ENCODE measurements at places on chromosomes 5 and 9.

DNA sequence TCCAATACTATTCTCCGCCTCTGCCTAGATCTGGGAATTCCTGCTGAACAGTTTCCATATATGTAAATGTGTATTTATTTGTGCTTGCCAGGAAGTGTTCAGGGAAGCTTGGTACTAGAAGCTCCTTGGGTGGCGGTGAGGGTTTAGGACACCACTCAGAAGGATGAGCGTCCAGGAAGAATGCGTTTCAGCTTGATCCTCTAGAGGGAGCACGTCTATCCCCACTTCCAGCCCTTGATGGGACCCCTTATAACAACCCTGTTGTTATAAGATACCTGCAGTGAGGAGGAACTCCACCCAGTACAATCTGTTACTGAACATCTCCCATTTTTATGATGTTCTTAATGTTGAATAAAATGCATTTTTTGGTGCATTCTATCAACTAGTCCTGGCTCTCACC is 88.9 kb downstream of the CYFIP2 start:
- no peak for DNase-seq

- no peak for DNase-seq
These were observed 71.9 kb upstream of the SPATA31E1 start for GRCh38 chr9:87810679-87811178.

- DNase-seq: peak; percentile 80
These were observed 427 bp downstream of the SERINC5 start for GRCh38 chr5:80255431-80255810.

- DNase-seq: no peak
These were observed 83.0 kb downstream of the STK10 start for GRCh38 chr5:172104801-172105701.

DNA sequence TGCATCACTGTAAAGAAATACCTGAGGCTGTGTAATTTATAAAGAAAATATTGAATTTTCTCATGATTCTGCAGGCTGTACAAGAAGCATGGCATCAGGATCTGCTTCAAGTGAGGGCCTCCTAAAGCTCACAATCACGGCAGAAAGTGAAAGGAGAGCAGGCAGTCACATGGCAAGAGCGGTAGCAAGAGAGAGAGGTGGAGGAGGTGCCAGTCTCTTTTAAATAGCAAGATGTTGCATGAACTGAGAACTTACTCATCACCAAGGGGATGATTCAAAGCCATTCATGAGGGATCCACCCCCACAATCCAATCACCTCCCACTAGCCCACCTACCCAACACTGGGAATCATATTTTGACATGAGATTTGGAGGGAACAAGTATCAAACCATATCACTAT is 184.5 kb upstream of the PAPPA start:
- DNase-seq: no peak

- no peak for DNase-seq
These were observed 43.4 kb downstream of the ANGPTL2 start for GRCh38 chr9:127078988-127079387.

DNA sequence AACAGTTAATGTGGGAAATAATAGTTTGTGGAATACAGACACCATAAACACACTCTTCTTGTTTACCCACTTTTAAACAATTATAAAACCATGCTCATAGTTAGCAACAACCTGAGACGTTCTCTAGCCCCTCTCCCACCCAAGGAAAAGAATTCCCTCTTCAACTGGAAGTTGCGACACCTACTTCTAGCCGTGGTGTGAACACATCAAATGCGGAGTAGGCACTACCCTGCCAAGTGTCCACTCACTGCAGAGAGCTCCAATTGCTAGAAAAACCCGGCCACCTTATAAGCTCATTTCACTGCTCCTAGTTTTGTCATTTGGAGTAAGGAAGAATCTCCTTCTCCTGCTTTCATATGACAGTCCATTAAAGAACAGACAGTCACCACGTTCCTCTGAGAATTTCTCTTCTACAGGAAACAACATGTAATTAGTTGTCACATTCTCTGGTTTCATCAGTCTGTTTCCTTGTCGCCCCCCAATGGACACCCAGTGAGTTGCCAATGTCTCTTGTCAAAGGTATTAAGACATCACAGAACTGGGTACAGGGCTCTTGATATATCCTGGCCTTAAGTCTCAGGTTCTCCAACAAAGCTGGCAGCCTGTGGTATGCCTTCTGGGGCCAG is 47.3 kb downstream of the PRLR start:
- DNase-seq: no peak

GRCh38 chr9:126822278-126822677 is 17.4 kb downstream of the ZBTB43 start:
- no peak for DNase-seq

DNA sequence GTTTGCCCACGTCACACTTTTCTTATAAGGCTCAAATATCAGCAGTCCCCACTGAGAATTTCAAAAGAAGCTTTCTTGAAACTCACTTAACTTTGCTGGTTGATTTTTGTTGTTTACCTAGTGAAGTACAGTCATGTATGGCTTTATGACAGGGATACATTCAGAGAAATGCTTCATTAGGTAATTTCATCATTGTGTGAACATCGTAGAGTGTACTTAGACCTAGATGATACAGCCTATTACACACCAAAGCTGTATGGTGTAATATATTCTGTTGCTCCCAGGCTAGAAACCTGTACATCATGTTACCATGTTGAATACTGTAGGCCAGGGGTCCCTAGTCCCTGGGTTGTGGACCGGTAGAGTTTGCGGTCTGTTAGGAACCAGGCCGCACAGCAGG is 177.0 kb downstream of the ARRDC3 start:
- no peak for DNase-seq

DNA sequence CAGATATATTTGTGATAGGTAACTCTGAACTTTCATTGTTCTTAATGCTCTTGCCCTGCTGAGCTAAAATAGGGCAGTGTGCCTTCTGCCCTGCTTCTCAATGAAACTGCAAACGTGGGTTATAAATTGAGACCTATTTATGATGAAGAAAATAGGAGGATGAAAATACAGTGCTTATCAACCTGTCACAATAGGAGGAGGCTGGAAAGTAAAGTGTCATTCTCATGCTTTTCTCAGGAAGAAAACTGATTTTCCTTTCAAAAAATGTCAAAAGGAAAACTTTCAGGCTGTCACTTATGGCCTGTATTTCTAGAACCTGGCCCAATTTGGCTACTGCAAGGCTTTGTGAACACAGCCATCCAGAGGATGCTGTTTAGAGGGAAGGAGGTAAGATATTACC is 130.3 kb upstream of the TUSC1 start:
- no peak for DNase-seq

GRCh38 chr5:104909803-104910202 is 1347.2 kb upstream of the NUDT12 start:
- no peak for DNase-seq

GRCh38 chr9:8857926-8858595 is 1058.5 kb upstream of the DMAC1 start:
- peak; percentile 94 for DNase-seq

- DNase-seq: no peak
These were observed 222.6 kb downstream of the MEF2C start for GRCh38 chr5:88660264-88660946.

DNA sequence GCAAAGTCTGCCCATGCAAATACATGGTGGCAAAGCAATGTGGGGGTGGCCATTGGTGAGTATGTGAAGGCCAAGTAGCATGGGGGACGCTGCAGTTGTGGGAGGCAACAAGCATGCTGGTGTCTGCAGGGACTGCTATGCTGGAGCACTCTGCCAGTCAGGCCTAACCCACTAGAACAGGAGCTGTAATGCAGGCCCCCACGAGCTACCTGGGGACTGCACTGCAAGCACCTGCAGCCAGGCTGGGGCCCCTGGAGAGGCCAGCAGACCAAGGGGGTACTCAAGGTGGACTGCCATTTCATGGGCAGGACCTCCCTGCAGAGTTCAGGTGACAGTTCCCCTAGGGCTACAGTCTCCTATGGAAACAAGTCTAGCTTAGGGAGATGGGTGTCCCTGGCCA is 183.8 kb upstream of the PDE4D start:
- DNase-seq: no peak

GRCh38 chr5:54063817-54064216 is 246.6 kb downstream of the ARL15 start:
- no peak for DNase-seq

- DNase-seq: peak; percentile 86
These were observed 146.6 kb downstream of the GAPVD1 start for GRCh38 chr9:125407974-125408900.

GRCh38 chr9:17531642-17532254 is 47.1 kb upstream of the SH3GL2 start:
- DNase-seq: peak; percentile 51

GRCh38 chr5:20157089-20157488 is 169.1 kb upstream of the CDH18 start:
- no peak for DNase-seq

GRCh38 chr5:133606835-133607234 is 5.5 kb downstream of the FSTL4 start:
- DNase-seq: no peak

GRCh38 chr9:2126331-2126803 is 111.2 kb downstream of the SMARCA2 start:
- DNase-seq: peak; percentile 80

GRCh38 chr9:99039505-99040182 is 65.3 kb upstream of the TGFBR1 start:
- DNase-seq: no peak

GRCh38 chr5:93255796-93256195 is 325.2 kb downstream of the NR2F1-AS1 start:
- DNase-seq: no peak

DNA sequence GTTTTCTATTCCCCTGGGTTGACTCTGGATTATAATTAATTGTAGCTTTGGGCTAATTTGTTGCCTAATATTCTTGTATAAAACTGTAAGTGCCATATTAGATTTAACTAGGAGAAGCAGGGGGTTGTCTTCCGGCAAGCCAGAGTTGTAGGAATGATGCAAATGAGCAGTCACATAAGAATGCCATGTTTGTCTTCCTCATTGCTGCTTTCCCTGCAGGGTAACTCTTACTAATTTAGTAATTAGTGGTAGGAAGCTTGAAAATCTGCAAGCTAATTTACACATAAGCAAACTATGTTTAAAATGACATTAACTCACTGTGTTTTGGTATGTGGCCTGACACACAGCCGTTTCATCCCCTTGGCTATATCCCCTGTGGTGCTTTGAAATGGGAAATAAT is 527.8 kb downstream of the KCTD16 start:
- DNase-seq: no peak

DNA sequence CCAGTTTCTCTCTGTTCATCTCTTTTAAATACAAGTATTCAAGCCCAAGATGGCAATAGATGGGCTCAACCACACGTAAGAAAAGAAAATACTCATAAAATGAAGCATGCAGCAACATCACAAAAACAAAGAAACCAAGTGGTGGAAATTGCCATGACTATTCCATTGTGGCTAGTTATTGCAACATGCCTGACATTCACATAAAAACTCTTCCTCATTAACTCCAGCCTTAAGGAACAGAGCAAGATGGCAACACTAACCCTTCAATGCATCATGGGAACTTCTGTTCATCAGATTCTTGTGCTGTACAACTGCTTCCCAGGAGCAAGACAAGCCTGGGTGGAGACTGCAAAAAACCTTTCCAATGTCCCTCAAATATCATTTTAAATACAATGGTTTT is 1.4 kb upstream of the GLIS3 start:
- DNase-seq: no peak

- DNase-seq: peak; percentile 30
These were observed 199.1 kb upstream of the MPDZ start for GRCh38 chr9:13478639-13479038.

DNA sequence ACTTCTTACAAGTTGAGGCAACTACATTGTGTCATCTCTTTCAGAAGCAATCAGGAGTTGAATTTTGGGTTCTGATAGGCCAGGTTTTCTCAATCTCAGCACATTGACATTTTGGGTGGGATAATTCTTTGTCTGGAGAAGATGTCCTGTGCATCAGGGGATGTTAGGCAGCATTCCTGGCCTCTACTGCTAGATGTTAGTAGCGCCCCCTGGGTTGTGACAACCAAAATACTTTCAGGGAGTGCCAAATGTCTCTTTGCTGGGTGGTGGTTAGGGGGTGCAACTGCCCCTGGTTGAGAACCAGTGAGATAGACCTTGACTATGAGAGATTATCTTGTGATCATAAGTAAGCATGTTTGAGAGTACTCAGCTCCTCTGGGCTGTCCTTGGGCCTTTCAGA is 164.3 kb upstream of the KLF9 start:
- DNase-seq: no peak

GRCh38 chr5:2005101-2006041 is 122.6 kb upstream of the IRX4 start:
- DNase-seq: no peak

DNA sequence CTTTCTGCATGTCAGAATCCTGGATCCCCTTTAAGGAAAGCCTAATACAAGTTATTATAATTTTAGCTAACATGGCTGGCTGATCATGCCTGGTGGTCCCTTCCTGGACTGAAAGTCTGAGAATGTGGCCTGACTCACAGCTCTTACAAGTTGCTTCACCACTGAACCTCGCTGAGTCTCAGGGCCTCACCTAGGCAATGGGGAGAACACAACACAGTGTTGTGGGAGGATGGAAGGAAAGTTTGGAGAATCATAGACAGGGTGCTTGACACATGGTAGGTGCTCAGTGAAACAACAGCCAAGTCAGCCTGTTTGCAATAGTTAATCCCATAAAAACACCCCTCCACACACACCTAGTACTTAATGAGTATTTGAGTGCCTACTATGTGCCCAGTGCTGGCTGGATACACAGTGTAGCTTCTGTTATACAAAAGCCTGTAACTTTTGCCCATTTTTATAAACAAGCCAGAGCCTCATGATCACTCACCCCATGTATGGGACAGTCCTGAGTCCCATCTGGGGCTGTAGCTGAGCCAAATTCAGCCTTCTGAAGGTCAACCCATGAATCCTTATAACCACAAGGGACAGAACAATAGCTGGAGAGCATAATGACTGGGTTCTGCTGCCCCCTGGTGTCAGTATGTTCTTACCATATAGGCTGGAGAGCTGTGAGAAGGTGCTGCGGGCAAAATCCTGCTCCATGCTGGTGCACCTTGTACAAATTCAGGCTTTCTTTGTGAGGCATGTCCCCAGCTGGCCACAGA is 3.9 kb downstream of the ACSL6 start:
- peak; percentile 35 for DNase-seq

DNA sequence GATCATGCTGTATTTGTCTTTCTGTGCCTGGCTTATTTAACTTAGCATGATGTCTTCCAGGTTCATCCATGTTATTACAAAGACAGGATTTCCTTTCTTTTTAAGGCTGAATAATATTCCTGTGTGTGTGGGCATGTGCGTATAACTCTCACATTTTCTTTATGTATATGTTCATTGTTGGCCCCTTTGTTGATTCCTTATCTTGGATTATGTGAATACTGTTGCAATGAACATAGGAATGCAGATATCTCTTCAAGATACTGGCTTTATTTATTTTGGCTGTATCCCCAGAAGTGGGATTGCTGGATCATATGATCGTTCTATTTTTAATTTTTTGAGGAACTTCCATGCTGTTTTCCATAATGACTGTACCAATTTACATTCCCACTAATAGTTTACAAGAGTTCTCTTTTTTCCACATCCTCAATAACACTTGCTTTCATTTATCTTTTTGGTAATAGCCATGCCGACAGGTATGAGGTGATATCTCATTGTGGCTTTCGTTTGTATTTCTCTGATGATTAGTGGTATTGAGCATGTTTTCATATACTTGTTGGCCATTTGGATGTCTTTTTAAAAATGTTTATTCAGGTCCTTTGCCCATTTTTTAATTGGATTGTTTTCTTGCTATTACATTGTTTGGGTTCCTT is 38.0 kb downstream of the CREBRF start:
- DNase-seq: no peak

Data from right hindlimb (tissue), 1 donor.